ENCODE measurements at places on chromosomes 3 and 15.

- no peak for DNase-seq
Observed at GRCh38 chr15:41416128-41416741, 660 bp upstream of the RTF1 start.

DNA sequence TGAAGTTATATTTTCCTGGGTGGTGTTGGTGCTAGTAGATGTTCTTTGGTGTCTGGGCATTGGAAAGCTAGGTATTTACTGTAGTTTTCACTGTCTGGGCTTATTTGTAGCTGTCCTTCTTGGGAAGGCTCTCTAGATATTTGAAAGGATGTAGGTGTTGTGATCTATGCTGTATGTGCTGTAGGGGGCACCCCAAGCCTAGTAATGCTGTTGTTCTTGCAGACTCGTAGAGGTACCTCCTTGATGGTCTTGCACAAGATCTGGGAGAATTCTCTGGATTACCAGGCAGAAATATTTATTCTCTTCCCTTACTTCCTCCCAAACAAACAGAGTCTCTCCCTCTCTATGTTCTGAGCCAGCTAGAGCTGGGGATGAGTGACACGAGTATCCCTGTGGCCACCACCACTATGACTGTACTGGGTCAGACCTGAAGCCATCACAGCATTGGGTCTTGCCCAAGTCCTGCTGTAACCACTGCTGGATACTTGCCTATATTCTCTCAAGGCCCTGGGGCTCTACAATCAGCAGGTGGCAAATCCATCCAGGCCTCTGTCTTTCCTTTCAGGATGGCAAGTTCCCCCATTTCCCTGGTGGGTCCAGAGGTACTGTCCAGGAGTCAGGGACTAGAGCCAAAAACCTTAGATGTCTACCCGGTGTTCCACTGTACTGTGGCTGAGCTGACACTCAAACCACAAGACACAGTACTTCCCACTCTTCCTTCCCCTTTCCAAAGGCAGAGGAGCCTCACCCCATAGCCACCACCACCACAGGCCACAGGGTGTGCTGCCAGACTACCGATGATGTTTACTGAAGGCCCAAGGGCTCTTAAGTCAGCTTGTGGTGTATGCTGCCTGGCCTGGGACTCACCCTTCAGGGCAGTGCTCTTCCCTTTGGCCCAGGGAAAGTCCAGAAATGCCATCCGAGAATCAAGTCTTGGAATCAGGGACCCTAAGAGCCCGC is 195.2 kb upstream of the DPPA4 start:
- peak; percentile 28 for DNase-seq

GRCh38 chr3:50221051-50221410 is 15.0 kb upstream of the GNAI2 start:
- no peak for DNase-seq

GRCh38 chr3:170178651-170179050 is 2.9 kb downstream of the PHC3 start:
- DNase-seq: peak; percentile 30

DNA sequence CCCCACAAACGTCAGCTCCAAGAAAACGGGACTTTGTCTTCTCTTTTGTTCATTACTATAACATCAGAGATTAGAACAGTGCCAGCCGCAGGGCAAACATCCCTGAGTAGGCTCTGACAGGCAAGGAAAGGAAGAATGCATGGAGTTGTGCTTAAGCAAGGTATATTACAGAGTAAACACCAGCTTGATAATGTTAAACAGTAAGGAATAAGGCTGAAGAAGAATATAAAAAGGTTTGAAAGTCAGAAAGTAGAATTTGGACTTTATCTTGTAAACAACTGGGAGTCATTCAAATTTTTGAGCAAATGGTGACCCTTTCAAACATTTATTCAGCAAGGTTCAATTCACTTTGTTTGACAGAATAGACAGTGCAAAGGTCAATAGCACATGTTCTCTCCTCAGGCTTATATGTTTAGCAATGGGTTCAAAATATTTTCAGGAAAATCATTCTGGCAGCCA is 11.0 kb downstream of the GABPB1 start:
- DNase-seq: no peak

DNA sequence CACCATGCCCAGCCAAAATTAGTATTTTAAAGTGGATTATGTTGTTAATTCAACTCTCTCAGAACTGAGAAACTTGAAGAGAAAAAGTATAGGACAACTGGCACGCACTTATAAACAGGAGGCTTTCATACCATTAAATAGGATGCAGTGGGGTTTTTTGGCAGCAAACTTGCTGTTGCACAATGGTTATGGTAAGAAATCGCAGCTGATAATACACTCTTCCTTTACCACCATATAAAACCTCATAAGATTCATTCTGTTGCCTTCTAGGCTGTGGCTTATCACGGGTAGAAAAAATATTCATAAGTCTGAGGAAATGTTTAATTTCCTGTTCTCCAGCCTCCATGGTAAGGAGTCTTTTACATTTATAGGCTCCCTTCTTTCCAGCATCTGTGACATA is 95.3 kb downstream of the TMCO5A start:
- no peak for DNase-seq

- no peak for DNase-seq
Observed at GRCh38 chr3:122975924-122976293, 51.7 kb downstream of the SEMA5B start.

DNA sequence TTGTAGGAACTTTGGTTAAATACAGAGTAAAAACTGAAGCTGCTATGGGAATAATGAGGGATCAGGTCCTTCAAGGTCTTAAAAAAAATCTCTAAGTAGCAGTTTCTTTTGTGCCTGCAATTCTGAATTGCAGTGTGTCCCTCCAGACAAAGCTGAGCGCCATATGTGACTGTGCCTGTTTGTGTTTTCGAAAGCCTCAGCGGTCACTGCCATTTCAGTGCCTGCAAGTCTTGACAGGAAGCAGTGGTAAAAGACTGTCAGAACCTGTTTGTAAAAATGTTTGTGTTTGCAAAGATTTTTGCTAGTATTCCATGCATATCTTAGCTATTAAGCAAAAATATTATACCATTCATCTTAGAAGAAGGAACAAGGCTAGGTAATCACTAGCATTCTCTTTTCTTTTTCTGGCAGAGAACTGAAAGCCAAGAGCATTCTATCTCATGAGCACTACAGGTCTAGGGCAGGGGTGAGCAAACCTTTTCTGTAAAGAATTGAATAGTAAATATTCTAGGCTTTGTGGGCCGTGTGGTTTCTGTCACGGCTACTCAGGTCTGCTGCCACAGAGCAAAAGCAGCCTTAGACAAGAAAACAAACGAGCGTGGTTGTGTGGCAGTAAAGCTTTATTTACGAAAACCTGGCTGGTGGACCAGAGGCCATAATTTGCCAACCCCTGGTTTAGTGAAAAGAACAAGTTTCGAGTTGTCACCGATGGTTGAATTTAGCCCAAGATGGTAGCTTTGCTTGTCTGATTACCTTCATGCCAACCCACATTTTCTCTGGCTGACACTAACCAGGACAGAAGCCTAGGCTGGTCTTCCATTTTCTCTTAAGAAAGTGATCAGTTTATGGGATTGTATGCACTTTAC is 134.4 kb downstream of the CACNA1D start:
- no peak for DNase-seq

DNA sequence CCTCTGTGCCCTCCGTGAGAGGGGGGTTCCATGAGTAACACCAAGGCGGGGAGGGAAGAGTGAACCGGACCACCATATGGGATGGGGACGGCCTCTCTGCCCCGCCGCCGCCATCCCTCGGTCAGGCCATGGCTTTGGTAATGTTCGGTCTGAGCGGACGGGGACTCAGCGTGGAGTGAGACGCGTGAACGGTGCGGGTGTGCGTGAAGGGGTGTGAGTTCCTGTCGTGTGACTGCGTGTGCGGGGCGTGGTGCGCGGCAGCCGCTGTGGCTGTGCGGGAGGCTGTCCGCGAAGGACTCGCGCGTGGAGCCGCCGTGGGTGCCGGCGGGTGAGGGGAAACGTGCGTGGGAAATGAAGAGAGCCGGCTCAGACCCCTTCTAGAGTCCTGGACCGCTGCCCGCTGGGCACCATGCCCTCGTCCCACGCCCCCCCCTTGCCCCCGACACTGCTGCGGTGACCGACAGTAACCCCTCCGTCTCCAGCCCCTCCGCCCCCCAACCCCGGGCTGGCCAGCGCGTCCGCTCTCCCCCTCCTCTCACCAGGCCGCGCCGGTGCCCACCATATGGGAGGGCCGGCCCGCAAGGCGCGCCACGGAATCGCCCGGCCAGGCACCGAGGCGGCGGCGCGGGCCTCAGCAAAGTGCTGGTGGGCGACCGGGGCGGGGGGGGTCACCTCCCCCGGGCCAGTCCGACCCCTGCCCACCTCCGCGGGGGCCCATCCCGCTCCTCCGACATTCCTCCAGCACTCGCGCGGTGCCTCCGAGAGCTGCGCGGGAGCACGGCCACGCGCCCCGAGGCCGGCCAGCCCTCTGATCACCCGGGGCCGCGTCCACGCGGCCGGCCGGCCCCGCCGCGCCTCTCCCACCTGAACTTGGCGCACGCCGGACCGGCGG is 589 bp downstream of the KLF15 start:
- DNase-seq: no peak

DNA sequence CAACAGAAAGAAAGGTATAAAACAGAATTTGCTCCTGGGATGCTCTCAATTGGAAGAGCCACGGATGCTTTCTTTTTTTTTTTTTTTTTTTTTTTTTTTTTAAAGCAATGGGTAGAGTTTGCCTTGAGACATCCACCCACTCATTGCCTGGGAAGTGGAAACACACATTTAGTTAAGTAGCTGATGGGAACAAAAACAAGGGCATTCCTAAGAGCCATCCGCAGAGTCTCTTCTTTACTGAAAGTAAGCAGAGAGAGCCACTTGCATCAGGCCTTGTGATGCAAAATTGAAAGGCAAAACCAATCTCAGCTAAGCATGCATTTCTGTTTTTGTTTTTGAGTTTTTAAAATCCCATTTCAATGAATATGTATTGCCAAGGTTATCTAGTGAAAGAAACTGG is 787.9 kb upstream of the LMCD1 start:
- DNase-seq: no peak

DNA sequence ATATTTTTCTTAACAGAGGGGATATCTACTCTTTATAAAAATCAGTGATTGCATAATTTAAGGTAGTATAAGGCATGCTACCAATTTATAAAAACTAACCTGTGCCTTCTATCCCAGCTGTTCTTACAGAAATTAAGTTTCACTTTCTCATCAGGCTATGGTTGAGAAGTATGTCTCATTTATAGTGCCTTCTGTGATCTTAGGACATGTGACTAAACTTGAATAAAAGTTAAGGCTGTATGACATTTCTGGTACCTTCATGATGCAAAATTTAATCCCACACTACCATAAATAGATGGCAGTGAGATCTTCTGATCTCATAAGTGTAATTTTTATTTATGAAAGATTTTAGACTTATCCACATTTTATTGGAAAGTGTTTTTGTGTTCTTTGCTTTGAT is 12.6 kb downstream of the TIPARP start:
- DNase-seq: no peak

DNA sequence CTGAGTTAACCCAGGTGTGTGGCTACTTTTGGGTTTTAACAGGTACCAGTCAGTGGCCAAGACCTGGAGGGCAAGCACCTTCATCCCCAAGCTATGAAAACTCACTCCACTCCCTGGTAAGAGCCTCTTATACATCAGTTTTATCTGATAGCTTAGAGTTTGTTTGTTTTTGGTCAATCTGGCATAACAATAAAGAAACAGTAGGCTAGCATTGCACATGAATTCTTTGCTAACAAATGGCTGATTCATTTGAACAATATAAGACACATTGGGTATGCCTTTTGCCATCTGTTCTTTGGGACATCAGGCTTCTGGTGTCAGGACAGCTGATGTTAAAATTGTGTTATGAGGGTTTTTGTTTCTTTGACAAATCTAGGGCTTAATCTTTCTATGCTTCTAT is 125.0 kb upstream of the CGNL1 start:
- no peak for DNase-seq

GRCh38 chr3:4848176-4848825 is 130.9 kb upstream of the BHLHE40 start:
- no peak for DNase-seq

DNA sequence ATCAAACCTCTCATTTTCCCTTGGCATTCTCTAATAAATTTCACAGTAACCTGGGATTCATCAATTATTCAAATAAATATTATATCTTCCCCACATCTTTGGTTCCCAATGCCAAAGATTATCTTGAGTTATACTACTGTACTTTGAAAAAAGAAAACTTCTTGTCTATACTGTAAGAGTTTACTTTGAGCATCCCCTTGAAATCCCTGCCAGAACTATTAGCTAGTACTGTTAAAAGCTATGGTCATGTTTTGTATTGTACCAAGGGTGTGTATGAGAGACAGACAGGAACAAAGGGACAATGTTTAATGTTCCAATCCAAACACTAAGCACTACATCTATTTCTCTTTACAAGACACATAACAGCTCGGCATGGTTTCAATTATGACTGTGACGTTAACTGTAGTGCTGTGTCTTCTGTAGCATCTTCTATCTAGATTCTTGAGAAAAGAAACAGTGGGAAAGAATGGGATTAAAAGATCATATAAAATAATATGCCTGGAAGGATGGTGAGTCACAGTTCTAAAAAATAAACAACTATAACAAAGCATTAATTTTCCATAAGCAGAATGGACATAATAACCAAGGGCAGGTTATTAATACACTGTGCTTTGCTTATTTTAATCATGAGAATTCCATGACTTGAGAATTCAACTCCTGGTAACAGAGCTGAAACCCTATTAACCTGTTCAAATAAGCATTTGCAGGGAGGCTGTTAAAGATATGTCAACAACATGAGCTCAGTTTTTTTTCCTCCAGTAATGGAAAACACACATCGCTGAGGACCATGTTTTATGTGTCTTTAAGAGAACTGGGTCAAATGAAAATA is 71.1 kb downstream of the ALDH1A2 start:
- no peak for DNase-seq

DNA sequence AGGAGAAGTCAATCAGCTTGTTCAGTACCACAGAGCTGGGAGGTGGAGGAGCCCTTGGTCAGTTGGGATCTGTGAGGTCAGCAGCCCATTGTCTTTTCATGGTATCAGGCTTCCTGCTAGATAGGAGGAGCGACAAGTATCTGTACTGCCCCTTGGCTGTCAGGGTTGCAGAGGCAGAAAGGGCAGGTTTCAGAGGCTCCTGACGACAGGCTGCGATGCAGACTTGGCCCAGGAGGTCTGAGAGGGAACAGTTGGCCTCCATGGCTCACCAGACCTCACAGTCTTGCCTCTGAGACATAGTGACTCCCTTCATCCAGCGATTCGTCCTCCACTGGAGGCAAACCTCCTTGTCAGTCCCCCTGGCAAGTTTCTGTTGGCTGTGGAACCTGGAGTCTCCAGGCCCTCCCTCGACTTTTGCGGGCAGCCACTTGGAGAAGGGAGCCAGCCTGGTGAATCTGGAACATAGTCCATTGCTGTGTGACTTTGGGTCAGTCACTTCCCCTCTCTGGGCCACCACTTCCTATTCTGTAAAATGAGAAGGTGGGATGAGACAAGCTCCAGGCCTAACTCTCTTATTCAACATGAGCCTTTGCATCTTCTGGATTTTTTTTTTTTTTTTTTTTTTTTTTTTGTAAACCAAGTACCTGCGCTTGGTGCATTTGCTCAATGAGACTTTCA is 177.9 kb upstream of the TLE3 start:
- no peak for DNase-seq

All from activated CD4-positive, alpha-beta T cell treated with anti-CD3 and anti-CD28 coated beads, Interleukin-2, amount 50 U/mL, for 4 hours (primary cell).